ENCODE measurements at places on chromosomes 11 and 22. TPM values are rescaled to one million over a fixed set of nuclear protein-coding genes. Genes with fewer than 3 reads are reported as not detected.
A peak's percentile ranks its signal among the peaks of the same experiment; 100 is the strongest.

DNA sequence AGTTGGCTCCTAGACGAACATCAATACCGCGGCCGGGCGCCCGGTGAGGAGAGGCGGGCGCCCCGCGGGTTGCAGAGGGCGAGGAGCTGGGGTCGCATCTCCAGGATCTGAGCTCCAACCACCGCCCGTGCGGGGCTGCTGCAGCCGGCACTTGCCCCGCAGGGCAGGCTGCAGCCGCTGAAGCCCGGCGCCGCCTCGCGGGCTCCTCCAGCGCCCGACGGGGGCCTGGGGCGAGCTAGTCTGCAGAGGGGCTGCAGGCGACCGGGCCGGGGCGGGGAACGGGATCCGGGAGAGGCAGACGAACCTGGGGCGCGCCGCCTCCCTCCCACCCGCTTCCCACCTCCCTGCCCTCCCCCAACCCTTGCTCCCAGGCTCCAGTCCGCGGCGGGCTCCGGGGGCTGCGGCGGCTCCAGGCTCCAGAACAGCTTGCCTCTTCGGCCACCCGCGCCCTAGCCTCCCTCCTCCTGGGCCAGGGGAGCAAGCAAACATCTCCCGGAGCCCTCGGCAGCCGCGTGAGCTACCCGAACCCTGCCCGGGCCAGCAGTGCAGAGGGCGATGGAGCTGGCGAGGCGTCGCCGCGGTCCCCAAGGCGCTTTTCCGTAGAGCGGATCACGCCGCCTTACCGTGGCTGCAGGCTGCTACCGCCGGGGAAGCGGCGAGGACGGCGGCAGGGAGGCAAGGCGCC lies 802 bp downstream of the TENM4 start:
- no peak overlapping the region for H3K4me3 ChIP-seq
- H3K36me3 ChIP-seq = peaks cover 4% of the 10 kb centered on the region
- H3K4me1 ChIP-seq = peaks cover 10% of the 10 kb centered on the region
- H3K27me3 ChIP-seq = peaks cover 67% of the 10 kb centered on the region
- H3K27ac ChIP-seq = no peak overlapping the region

DNA sequence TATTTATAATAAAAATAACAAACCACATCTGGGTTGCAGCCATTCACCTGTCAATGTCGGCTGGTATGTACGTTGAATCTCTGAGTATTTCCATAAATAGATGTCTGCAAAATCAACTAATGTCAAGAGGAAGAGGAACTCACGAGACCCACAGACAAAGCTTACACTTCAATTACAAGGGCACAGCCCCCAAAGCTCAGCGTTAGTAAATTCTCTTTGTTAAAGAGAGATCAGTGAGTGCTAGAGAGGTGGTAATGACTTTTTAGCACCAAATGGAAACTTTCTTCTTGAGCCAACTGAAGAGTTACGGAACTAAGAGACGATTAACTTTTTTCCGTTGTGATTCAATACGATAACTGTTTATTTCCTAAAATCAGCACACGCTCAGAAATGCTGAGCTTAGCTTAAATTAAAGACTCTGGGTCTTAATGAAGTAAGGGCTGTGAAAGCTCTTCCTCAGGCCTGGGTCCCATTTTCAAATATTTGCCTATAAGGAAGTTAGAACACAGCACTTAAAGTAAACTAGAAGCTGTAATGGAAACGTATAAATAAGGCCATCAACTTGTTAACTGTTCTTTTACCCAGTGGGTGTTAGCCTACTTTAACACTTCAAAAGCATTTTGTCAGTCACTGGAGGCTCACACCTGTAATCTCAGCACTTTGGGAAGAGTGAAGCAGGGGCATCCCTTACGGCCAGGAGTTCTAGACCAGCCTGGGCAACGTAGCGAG lies 22.8 kb upstream of the TFIP11 start:
- peaks cover 43% of the 10 kb centered on the region for H3K4me1 ChIP-seq
- no peak overlapping the region for H3K4me3 ChIP-seq
- peak overlapping the region; percentile 79 for H3K27ac ChIP-seq
- H3K27me3 ChIP-seq = no peaks in the 10 kb centered on the region

- no peak overlapping the region for H3K4me3 ChIP-seq
- H3K4me1 ChIP-seq = peaks cover 10% of the 10 kb centered on the region
- no peak overlapping the region for H3K27ac ChIP-seq
- H3K27me3 ChIP-seq = no peaks in the 10 kb centered on the region
- peak; percentile 71 for DNase-seq
These were observed 5.8 kb upstream of the SLC43A3 start for GRCh38 chr11:57432714-57433163.

GRCh38 chr11:118212131-118212725 lies 12.6 kb downstream of the JAML start:
- peaks cover 84% of the 10 kb centered on the region for H3K36me3 ChIP-seq
- peaks cover 82% of the 10 kb centered on the region for H3K4me1 ChIP-seq
- H3K4me3 ChIP-seq = peak overlapping the region; percentile 96
- no peaks in the 10 kb centered on the region for H3K27me3 ChIP-seq
- peak overlapping the region; percentile 100 for H3K27ac ChIP-seq
- DNase-seq = no peak

- no peak overlapping the region for H3K27ac ChIP-seq
- H3K4me1 ChIP-seq = peaks cover 13% of the 10 kb centered on the region
- no peaks in the 10 kb centered on the region for H3K36me3 ChIP-seq
- H3K27me3 ChIP-seq = no peaks in the 10 kb centered on the region
- no peak overlapping the region for H3K4me3 ChIP-seq
These were observed 14.0 kb upstream of the NRIP3 start for GRCh38 chr11:9017773-9018172.

GRCh38 chr11:13480198-13480597 lies 15.6 kb downstream of the PTH start:
- H3K4me1 ChIP-seq = no peaks in the 10 kb centered on the region
- peaks cover 15% of the 10 kb centered on the region for H3K27me3 ChIP-seq
- no peaks in the 10 kb centered on the region for H3K36me3 ChIP-seq
- H3K27ac ChIP-seq = no peak overlapping the region
- H3K4me3 ChIP-seq = no peak overlapping the region

DNA sequence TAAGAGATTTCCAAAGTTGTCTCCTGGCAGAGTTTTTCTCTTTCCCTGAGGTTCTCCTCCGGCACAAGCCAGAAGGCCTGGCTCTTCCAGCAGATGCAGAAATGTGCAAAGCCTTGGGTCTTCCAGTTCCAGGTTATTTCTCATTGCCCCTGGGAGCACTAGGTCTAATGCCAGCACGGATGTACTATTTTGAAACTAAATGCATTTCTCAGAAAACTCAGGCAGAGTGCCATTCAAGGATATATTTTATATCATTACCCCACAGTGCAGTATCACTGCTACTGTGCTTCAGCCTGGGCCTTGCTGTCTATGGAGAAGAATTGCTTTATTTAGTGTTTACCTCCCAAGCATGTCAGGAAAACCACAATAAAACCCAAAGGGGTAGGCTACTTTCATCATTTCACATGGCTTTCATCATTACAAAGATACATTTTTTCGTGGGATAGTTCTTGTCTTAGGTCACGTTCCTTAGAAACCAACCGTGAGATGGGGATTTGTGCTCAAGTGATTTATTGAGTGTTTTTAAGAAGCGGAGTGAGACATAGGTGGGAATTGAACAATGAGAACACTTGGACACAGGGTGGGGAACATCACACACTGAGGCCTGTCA lies 22.4 kb upstream of the FZD4 start:
- no peaks in the 10 kb centered on the region for H3K27me3 ChIP-seq
- DNase-seq = no peak
- H3K4me3 ChIP-seq = no peak overlapping the region
- no peaks in the 10 kb centered on the region for H3K4me1 ChIP-seq

GRCh38 chr11:113663567-113663966 lies 42.5 kb downstream of the TMPRSS5 start:
- peaks cover 2% of the 10 kb centered on the region for H3K27me3 ChIP-seq
- no peak overlapping the region for H3K27ac ChIP-seq
- H3K4me1 ChIP-seq = no peaks in the 10 kb centered on the region
- no peak for DNase-seq
- H3K4me3 ChIP-seq = no peak overlapping the region
- no peaks in the 10 kb centered on the region for H3K36me3 ChIP-seq

DNA sequence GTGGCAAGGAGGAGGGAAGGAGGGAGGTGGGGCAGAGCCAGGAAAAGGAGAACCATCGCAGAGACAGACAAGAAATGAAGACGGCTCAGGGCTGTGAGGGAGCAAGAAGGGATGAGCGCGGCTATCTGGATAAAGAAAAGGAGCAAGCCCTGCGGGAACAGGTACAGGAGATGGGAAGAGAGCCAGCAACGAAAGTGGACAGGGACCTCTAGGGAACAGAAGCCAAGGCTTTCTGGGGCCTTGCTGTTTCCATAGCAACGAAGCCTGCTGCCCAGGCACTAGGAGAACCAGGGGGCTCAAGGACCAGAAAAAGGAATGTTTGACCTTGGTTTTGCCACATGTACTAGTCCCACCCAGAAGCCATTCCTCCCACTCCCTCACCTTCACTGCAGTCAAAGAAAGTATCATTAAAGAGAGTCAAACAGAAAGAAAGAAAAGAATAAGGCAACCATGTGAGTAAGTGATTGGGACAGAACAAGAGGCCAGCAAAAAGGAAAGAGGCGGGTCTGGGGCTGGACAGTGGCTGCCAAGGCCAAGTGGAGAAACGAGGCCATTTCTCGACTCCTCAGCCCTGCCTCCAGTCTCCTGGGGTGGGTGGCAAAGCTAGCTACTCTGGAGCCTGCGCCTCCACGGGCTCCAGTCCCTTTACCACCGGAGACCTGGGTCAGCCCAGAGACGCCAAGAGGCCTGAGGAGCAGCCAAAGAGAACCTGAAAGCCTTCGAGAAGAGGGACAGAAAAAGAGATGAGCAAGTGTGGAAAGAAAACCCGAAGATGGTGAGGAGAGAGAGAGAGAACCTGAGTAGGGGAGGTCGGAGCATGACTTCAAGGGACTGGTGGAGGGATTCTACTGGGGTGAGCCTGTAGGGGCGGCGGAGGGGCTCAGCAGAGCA lies 35.1 kb downstream of the NRXN2 start:
- peaks cover 21% of the 10 kb centered on the region for H3K4me1 ChIP-seq
- H3K27ac ChIP-seq = no peak overlapping the region
- DNase-seq = no peak
- peaks cover 7% of the 10 kb centered on the region for H3K27me3 ChIP-seq
- no peak overlapping the region for H3K4me3 ChIP-seq

GRCh38 chr22:38973289-38974169 lies 8.6 kb upstream of the APOBEC3B start:
- H3K4me3 ChIP-seq = no peak overlapping the region
- peak; percentile 77 for DNase-seq
- H3K36me3 ChIP-seq = no peaks in the 10 kb centered on the region

- no peak overlapping the region for H3K27ac ChIP-seq
- H3K4me3 ChIP-seq = no peak overlapping the region
- peaks cover 2% of the 10 kb centered on the region for H3K27me3 ChIP-seq
- no peaks in the 10 kb centered on the region for H3K36me3 ChIP-seq
These were observed 178.7 kb upstream of the POU2AF2 start for GRCh38 chr11:111066846-111067245.

DNA sequence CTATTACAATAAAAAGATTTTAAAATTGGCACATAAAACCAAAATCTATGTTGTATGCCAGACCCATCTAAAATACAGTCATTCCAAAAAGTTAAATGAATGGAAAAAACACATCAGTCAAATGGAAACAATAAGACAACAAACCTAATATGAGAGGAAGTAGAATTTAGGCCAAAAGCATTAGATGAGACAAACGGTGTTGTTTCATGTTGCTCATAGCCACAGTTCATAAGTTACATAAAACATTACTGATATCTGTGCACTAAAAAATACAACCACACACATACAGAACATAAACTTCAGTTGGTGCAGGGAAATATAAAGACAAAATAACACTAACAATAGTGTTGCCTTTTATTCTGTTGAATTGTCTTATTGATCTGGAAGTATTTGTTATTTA lies 661.9 kb downstream of the CNTN5 start:
- no peak overlapping the region for H3K27ac ChIP-seq
- H3K27me3 ChIP-seq = no peaks in the 10 kb centered on the region
- no peaks in the 10 kb centered on the region for H3K4me1 ChIP-seq
- H3K4me3 ChIP-seq = no peak overlapping the region

- no peaks in the 10 kb centered on the region for H3K36me3 ChIP-seq
- H3K4me1 ChIP-seq = no peaks in the 10 kb centered on the region
- H3K27ac ChIP-seq = no peak overlapping the region
- peaks cover 6% of the 10 kb centered on the region for H3K27me3 ChIP-seq
- H3K4me3 ChIP-seq = no peak overlapping the region
- no peak for DNase-seq
These were observed 113.3 kb downstream of the MORC2 start for GRCh38 chr22:30855266-30855665.

GRCh38 chr22:38305471-38306448 lies 11.5 kb downstream of the CSNK1E start:
- H3K27ac ChIP-seq = peak overlapping the region; percentile 79
- peaks cover 32% of the 10 kb centered on the region for H3K36me3 ChIP-seq
- H3K27me3 ChIP-seq = no peaks in the 10 kb centered on the region
- peak; percentile 60 for DNase-seq

- H3K4me1 ChIP-seq = no peaks in the 10 kb centered on the region
- DNase-seq = no peak
- H3K27me3 ChIP-seq = no peaks in the 10 kb centered on the region
- no peak overlapping the region for H3K27ac ChIP-seq
- no peaks in the 10 kb centered on the region for H3K36me3 ChIP-seq
- no peak overlapping the region for H3K4me3 ChIP-seq
These were observed 243.2 kb upstream of the ZC3H12C start for GRCh38 chr11:109849946-109850345.

DNA sequence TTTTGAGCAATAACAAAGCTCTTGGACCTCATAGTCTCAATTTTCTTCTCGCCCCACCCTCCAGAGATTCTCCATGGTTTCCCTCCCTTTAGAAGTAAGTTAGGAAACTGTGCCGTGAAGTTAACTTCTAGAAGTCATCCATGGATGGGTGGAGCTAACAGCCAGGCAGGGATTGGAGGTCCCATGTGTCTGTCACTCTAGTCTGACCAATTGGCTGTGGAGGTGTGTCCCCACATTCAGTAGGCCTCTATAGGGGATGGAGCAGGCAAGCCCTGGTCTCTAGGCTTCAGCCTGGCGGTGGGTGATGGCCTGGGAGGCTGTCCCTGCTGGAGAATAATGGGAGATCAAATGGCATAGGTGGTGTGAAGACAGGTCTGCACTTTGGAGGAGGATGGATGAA lies 50.7 kb downstream of the TP53I11 start:
- H3K27ac ChIP-seq = no peak overlapping the region
- H3K36me3 ChIP-seq = no peaks in the 10 kb centered on the region
- H3K4me1 ChIP-seq = no peaks in the 10 kb centered on the region
- H3K27me3 ChIP-seq = no peaks in the 10 kb centered on the region

DNA sequence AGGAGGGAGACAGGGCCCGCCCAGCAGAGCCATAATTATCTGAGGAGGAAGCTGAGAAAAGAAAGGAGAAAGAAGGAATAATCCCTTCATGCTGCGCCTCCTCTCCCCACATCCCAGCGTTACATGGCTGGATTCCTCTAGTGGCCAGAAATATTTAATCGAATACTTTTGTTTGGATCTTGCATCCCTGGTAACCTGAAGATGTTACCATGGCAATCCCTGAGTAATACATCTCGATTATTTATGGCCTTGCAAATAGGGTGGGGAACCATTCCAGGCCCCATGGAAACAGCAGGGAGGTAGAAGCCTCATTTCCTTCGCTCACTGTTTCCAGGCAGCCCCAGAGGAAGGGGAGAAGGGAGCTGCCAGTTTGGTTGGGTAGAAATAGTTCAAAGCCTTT lies 357.7 kb downstream of the BUD13 start:
- no peak for DNase-seq
- H3K36me3 ChIP-seq = no peaks in the 10 kb centered on the region
- H3K4me3 ChIP-seq = no peak overlapping the region

Gene ART5
- total RNA-seq = not detected

Gene CLMP
- 0.09 TPM for total RNA-seq

Gene TLCD5
- total RNA-seq = 0.36 TPM

Gene KCNQ1
- 8.7 TPM for total RNA-seq

Gene RAB39A
- total RNA-seq = not detected

Gene LRRC32
- total RNA-seq = 23.2 TPM

Gene PTGDR2
- 0.38 TPM for total RNA-seq

Gene HBG2
- not detected for total RNA-seq

Gene CARD18
- total RNA-seq = not detected

Gene DTX4
- total RNA-seq = 0.16 TPM

Gene MMP13
- not detected for total RNA-seq
